ENCODE measurements at places on chromosomes 2 and 18.
A peak's percentile ranks its signal among the peaks of the same experiment; 100 is the strongest.

DNA sequence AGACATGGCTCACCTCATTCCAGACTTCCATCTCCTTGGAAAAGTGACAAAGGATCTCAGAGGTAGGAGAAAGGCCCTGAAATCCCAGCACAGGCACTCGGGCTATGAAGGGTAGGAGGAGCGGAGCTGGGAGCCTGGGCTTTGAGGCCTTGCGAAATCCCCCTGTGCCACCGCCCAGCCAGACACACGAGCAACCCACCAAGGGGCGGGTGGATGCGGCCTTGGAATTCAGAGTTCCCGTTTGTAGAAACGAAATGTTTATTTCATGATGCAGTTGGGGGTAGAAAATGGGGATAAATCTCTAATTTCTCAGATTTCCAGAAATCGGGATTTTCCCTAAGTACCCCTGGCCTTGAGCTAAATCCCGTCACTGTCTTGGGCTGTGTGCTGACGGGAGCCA lies 177.1 kb upstream of the HDAC4 start:
- no peak for DNase-seq

- DNase-seq, result no peak
Observed at GRCh38 chr2:8541636-8542035, 140.2 kb upstream of the ID2 start.

GRCh38 chr2:24577481-24577880 lies 86.4 kb downstream of the NCOA1 start:
- no peak for DNase-seq

DNA sequence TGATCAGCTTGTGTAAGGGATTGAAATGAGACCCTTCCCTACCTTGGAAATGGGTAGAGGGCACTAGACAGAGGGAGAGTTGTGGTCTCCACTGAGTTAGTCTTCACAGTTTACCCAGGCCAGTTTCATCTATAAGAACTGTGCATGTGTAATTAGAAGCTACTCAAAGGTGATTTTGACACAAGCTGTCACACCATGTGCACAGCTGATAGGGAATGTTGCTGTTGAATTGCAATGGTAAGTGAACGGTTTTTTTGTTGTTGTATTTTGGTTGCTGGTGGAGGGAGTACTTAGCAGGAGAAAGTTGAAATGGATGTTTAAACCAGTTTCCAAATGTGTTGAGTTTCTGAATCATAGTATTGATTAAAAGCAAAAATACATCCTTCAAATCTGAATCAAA lies 168.9 kb downstream of the LCLAT1 start:
- DNase-seq, result no peak

DNA sequence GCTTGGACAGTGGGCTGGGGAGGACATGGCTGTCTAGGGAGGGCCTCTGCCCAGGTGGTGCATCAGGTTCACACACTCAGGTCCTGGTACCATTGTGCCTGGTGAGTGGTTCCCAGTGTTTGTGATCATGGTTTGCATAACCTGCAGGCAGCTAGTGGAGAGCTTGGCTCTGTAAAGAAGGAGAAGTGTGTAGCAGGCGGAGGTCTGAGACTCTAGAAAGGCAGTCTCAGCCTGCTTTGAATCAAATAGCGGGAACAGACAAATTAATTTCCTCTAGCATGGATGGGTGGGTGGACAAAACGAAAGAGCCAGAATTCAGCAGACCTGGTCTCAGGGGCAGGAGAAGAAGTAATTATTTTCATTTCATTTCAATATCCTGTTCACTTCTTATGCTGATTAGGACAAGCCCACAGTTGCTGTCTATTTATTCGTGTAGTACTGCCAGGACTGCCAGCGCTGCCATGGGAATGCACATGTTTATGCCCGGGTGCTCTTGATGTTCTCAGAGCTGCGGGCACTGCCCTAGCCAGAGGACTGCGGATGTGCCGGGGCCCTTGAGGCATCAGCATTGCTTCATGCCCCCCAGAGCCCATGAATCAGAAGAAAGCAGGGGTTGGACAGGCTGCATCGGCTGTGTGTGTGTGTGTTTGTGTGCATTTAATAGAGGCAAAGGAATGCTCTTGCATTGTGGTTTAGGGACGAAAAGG lies 45.4 kb upstream of the DLX2 start:
- no peak for DNase-seq

DNA sequence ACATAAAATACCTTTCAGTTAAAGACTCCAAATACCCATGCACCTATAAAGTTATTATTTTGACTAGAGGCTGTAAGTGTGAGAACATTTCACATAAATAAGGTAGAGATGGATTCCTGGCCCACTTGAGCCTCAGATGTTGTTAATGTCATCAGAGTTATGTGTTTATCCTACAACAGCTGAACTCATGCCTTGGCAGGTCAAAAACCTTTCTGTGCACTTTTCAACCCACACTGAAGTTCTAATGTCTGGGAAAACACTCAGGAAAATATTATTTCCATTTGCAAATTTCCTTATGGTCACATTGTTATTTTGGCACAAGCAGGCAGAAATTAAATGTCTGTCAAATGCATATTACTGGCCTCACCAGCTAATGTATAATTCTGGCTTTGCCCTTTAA lies 209.2 kb downstream of the LNPK start:
- DNase-seq, result no peak

- DNase-seq, result no peak
Observed at GRCh38 chr18:38932752-38933151, 1367.2 kb upstream of the CELF4 start.

- no peak for DNase-seq
Observed at GRCh38 chr2:226118471-226119429, 680.9 kb downstream of the IRS1 start.

DNA sequence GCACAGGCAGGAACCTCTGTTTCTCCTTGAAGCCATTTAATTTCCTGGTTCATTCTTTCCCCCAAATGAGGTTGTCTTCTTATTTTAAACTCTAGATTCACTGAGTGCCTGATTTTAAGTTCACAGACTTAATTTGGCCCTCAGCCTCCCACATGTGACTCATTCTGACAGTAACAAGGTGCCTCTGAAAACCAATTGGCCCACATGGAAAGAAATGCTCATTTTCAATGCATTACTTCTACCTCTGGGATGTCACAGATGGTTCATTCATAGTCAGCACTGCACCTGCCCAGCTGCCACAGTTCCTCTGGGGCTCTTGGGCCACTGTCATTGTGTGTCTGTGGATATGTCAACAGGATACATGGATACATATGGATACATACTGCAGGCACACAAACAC lies 140.4 kb upstream of the CAPN13 start:
- no peak for DNase-seq

- DNase-seq, result no peak
Observed at GRCh38 chr2:176283291-176284068, 14.2 kb downstream of the MTX2 start.

DNA sequence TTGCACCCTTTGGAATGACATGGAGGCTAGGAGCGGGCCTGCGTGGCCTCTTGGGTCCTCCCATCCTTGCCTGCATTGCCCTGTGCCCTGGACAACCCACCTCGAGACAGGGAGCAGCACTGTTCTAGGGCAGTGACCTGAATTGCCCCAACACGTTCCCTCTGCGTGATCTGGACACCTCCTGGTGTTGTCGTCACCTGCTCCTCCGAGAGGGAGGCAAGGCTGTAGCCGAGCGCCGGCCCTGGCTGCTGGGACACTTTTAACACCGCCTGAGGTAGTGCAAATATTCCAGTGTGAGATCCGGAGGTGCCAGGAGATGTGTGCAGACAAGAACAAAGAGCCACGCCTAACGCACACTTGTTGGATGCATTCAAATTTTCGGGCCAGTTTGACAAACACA lies 131.5 kb downstream of the SMAD7 start:
- no peak for DNase-seq

DNA sequence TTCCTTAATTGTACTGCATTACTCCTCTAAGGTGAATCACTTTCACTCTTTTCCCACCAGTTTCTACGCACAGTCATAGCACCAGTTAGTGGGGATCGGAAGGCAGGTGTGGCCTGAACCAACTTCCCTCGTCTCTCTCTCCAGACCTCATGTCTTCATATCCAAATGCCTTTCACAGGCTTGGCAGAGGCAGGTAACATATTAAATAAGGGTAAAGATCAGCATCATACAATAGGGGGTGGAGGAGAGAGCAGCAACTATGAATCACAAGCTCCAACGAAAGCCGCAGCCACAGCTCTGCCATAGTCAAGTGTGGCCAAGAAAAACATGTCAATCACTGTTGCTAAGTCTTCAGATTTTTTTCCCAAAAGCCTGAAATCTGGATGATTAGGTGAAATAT lies 40.3 kb downstream of the AP1S3 start:
- DNase-seq, result no peak

DNA sequence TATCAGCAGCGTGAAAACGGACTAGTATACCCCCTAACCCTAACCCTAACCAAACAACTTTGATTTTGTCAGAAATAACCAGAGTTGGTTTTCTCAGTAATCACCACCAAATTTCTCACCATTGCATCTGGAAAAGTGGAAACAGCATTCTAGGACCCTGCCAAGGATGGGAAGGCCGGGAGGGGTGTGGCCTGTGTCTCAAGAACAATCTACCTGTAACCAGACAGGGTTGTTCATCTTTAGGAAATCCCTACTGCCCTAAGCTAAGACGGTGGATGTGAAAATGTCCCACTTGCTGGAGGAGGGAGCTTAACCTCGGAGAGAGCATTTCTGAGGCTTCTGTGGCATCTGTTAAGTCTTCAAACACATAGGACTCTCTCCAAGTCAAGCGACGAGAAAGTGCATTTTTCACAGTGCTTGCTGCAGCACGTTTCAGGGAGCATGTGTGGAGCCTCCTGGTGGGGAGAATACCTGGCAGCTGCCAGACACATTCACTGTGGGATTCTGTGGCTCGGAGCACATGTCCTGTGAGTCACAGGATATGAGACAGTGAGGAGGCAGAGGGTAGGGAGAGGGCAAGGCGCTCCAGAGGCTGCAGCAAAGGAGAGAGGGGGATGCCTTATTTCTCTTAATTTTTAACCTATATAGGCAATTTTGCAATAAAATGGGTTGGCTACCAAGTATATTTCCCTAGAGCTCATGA lies 207.5 kb downstream of the SPP2 start:
- DNase-seq, result no peak

- peak; percentile 23 for DNase-seq
Observed at GRCh38 chr2:169509298-169509885, at the start of gene KLHL41. Gene KLHL41 (plus strand): TSS chr2:169509702. CDS start chr2:169509779, 77 bp downstream.

DNA sequence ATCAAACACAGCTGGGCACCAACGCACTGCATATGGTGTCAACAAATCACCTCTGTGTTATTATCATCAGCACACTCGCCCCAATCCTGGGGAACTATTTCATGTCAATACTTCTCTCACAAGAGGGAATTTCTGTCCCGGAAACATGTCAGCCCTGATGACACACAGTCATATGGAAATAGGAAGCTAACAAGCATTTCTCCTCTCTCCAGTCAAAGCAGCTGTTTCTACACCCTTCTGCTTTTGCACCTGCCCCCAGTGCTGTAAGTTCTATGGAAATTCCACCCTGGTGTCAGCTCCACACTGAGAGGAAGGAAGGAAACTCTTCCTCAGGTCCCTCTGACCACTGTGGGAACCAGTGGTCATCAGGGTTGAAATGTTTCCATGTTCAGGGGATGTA lies 447.6 kb upstream of the ID2 start:
- no peak for DNase-seq

DNA sequence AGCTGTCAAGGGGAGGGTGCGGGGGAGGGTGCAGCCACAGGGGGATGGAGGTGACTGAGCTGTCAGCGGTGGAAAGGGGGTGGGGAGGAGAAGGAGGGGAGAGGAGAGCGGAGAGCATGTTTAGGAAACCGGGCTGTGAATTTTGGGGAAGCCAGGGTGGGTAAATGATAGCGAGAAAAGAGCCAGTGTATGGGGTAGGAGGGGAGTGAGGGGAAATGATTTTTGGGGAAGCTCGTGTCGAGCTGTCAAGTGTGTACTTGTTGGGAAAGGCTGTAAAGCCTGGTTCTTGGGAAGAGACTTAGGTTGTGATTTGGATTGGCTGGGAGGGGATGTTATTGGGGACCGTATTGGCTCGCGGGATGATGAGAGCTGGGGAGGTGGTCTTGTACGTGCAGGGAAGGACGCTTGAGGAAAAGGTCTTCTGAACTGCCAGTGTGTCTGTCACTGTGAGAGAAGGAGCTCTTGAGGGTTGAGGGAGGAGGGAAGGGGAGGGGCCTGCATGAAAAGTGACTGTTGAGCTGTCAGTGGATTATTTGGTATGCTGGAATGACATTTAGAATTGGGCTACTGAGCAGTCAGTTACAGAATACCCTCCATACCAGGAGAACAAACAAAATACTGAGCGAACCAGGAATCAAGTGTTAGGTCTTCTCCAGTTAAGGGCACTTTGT lies 1.0 kb downstream of the UBR3 start:
- DNase-seq, result peak; percentile 40

GRCh38 chr2:131520526-131520925 lies 7.2 kb upstream of the CCDC74A start:
- no peak for DNase-seq

DNA sequence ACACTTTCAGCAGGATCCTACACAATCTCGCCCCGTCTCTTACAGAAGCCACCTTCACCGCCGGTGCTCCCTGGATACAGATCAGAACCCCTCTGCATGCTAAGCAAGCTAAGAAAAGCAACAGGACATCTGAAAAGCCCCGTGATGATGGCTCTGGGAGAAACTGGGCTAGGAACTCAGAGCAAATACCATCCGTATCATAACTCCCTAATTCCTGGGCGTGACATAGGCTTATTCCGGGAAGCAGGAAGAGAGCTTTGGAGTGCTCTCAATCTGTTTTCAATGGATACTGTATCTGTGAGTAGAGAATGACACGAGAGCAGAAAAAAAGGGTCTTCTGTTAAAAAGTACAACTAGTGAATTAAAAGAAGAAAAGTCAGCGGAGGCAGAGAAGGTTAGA lies 121.6 kb downstream of the SPP2 start:
- no peak for DNase-seq

DNA sequence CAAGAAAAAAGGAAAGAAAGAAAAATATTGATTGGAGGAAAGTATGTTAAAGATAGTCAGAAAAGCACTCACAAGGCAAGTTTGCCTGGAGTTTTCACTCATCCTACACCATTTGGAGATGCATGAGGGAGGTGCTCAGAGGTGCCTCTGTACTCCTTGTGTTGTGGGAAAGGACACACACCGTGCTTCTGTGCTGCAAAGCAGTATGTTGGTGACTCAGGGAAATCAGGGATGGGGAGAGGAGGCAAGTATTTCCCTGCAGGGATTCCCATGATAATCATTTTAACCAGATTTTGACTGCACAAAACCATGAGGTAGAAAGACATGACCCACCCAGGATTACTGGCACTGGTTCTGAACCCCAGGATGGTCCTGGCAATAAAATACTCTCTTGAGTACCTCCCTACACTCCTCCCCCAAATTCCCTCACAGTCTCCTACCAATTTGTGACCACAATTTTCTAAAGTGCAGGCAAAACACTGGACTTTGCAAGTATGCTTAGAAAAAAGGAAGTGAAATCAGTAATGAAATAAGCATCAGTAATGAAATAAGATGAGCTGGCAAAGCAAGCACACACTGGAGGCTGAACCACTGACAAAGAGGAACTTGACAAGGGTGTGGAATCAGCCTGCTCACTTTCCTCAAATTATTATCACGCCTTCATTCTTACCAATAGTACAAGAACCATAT lies 155.5 kb upstream of the ACVR2A start:
- no peak for DNase-seq

GRCh38 chr2:185891403-185891802 lies 152.8 kb downstream of the FSIP2 start:
- no peak for DNase-seq

- DNase-seq, result no peak
Observed at GRCh38 chr2:62485761-62486438, 20.1 kb downstream of the TMEM17 start.

GRCh38 chr2:68463287-68463877 lies 3.7 kb downstream of the FBXO48 start:
- peak; percentile 12 for DNase-seq

GRCh38 chr2:46461709-46462171 lies 17.6 kb upstream of the TMEM247 start:
- no peak for DNase-seq

All from NCI-H2029 treated with DMSO at 0.1 percent for 48 hours (cell line).